ENCODE measurements at places on chromosomes 1 and 21. TPM values are rescaled to one million over a fixed set of nuclear protein-coding genes. Genes with fewer than 3 reads are reported as not detected.
A peak's percentile ranks its signal among the peaks of the same experiment; 100 is the strongest.

DNA sequence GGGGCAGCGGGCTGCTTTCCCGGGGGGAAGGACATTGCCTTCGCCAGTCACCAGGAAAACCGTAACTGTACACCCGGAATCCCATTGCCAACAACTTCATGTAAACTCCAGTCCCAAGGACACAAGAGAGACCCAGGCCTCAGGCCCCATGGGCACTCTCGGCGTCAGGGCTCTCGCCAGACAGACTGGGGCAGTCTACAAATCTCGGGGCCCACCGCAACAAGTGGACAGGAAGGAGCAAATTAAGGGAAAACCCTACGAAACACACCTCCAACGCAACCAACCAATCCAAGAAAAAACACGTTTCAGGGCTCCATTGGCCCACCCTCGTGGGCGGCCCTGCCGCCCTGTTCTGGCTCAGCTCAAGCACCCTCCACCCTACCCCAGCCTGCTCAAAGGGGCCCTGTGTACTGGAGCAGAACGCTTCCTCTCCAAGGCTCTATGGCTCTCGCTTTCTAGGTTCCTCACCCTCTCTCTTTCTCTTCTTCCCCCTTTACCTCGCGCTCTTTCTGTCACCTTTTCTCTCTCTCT is 4.6 kb upstream of the ZNF678 start:
- DNase-seq: no peak

DNA sequence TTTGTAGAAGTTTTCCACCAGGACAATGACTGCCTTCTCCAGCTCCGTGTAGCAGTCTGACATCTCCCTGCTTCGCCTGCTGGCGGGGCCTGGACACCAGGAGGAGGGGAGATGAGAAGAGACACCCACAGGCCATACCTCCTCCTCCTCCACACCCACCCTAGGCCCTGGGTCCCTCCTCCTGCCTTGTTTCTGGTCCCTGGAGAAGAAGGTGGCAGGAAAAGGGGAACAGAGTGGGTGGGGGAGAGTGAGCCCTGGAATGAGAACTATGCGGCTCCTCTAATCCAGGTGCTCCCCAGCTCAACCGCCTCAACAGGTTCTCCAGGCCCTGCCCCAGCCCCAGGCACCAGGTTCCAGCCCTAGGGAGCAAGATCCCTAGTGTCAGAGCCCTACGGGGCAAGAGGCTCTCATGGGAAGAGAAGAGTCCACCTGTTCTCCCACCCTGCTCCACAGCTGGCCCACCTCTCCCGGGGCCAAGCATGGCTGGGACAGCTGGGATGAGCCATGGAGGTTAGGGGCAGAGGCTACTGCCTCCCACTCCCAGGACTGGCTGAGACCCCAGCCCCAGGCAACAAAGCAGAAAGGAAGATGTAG is 4.8 kb downstream of the S100A16 start:
- DNase-seq: no peak

- no peak for DNase-seq
Measured at GRCh38 chr1:107010582-107010981, 45.9 kb upstream of the PRMT6 start.

GRCh38 chr1:10803971-10804820 is 7.8 kb upstream of the CASZ1 start:
- DNase-seq: peak; percentile 59

DNA sequence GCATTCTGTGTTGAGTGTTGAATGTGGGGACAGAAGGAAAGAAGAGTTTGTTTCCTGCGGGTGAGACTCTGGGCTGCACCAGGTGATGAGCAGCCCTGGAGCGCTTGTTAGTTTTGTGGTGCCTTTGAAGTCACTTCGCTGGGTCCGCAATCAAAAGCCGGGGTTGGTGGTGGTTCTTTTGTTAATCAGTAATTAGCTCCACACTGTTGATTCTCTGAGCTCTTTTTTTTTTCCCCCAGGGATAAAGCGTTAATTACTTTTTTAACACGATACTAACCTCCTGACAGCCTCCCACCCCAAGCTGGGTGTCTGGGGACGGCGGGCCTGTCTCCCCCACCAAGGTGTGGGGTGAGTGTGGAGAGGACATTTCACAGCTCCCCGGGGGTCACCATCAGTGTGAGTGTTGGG is 56.6 kb downstream of the AGPAT3 start:
- no peak for DNase-seq

DNA sequence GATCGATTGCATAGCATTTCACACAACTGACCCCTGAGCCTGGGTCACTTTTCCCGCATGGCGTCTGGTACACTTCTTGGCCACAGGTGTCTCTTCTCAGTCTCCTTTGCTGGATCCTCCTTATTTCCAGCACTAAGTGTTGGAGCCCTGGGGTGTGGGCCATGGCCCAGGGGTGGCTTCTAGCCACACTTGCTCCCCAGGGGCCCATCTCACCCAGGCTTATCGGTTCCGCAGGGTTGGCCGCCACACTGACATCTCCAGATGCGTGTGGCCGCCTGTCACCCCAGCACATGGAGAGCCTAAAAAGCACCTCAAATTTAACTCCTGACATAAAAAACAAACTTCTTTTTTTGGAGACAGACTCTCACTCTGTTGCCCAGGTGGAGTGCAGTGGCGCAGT is 2.4 kb downstream of the THAP3 start:
- DNase-seq: peak; percentile 70

- DNase-seq: no peak
Measured at GRCh38 chr1:183080406-183080805, 57.2 kb downstream of the LAMC1 start.

OLFM3 gene
- not detected for total RNA-seq

DNA sequence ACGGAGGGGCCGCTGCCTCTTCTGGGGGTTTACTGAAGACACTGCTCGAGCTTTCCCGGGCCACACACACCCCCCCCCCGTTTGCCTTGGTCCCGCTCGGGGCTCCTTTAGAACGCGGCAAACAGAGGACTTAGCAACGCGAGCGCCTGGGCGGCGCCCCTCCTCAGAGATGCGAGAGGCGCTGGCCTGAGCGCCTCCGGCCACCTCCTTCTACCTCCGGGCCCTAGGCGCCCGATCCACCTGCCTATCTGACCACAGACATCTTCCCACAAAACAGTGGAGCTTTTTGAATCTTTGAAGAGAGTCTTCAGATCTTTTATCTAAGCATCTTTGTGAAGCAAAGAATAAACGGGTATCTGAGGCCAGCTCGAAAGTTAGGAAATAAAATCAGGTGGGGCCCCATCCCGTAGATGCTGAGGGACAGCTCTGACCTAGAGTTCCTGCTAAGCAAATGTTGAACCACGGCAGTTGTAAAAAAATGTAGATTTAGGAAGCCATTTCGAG is 436 bp upstream of the TTLL7 start:
- peak; percentile 58 for DNase-seq

KIAA0319L gene
- total RNA-seq: 91.4 TPM

DNA sequence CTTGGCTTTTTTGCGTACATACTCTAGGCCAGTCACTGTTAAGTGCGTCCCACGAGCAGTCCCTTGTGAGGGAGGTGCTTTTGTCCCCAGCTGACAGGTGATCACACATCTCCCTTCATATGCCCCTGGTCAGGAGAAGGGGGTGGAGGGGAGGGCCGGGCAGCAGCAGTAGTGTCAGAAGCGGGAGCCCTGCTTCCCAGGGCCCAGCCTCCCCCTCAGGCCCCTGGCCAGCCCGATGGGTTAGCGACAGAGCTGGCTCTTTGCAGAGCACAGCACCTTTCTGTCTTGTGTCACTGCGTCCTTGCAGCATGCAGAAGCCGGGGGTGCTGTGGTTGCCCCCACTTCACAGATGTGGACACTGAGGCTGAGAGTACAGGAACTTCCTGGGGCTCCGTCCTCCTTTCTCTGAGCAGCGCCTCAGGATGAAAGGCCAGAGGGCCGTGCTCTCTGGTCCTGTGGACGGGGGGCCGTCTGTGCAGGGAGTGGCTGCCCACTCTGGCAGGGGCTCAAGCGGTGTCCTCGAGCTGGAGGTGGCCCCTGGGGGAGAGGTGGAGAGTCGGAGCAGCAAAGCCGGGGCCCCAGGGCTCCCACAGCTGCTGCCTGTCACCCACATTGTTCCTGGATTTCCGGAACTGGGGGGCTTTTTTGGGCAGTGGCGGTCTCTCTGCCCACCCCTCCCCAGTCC is 5.9 kb downstream of the TMEM201 start:
- DNase-seq: no peak

DNA sequence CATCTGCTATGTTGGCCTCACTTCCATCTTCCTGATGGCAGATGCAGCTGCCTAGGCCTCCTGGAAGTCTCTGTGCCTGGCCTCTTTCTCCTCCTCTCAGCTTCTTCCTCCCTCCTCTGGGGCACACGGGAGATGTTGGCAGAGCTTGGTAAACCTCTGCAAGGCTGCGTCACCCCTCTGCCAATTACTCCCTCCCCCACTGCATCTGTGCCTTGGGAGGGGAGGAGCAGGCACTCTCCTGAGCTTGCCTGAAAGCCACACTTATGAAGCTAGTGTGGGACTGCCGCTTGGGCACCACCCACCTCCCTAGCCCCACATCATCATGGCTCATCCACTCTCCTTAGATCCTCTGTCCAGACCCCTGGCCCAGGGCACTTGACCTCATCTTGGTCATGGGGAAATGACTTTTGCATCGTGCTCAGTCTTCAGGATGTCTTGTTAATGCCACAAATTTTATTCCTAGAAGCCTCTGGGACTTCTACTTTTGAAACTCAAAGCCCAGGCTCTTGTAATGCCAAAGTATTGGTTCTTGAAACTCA is 7.3 kb upstream of the TMEM51 start:
- no peak for DNase-seq

ERRFI1 gene
- 60.8 TPM for total RNA-seq

USH2A gene
- total RNA-seq: not detected

DNA sequence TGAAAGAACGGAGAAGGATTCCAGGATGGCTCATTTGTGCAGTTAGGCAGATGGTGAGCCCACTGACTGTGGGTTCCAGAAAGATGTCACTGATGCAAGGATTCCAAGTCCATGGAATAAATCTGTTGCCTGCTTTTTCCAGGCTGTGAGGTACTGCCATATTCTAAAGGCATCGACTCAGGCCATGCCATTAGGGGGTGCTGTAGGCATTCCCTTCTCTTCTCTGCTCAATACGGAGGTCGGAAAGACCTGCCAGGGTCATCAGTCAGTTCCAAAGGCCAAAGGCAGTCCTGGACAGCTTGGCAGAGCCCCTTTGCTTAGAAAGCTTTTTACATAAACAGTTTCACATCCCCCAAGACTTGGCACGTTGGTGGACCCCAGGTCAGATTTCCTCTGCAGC is 31.7 kb upstream of the TMEM125 start:
- peak; percentile 65 for DNase-seq

C1orf185 gene
- total RNA-seq: not detected

- DNase-seq: no peak
Measured at GRCh38 chr1:46342084-46342656, 1.6 kb downstream of the NSUN4 start.

RHCE gene
- 0.64 TPM for total RNA-seq

DNA sequence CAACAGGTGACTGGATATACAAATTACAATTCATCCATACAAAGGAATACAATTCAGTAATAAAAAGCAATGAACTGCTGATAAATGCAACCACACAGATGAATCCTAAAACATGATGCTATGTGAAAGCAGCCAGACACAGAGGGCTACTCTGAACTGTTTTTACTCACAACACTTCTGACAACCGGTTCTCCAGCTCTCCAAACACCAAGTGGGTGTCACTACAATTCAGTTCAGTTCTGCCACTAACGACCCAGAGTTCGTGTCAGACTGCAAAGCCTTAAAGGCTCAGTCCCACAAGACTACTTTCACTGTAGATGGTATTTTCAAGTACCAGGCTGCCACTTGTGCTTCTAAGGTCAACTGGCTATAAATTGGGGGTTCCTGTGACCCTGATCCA is 119.4 kb downstream of the SLC16A1 start:
- no peak for DNase-seq

SH2D1B gene
- 0.68 TPM for total RNA-seq

CASQ2 gene
- 0.32 TPM for total RNA-seq

- peak; percentile 85 for DNase-seq
Measured at GRCh38 chr1:235079443-235080296, 49.0 kb downstream of the TOMM20 start.

GRCh38 chr1:83905315-83905907 is 93.5 kb downstream of the TTLL7 start:
- DNase-seq: no peak

DNA sequence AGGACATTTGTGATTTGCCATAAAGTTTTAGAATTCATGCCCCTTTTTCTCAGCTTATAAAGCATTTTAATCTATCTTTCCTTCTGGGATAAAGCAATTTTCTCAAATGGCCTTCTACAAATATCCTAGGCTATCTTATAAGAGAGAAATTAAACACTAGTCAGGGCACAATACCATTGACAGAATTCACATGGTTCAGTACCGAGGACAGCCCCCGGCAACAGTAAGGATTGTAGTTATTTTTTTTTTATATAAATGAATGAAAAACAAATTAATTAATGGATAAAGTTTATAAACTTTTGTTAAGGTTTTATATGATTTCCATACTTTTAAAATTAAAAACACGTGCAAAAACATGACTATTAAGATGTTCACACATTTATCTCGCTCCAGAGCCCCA is 6.9 kb upstream of the KRTAP20-2 start:
- no peak for DNase-seq

COL11A1 gene
- 4.4 TPM for total RNA-seq

DNA sequence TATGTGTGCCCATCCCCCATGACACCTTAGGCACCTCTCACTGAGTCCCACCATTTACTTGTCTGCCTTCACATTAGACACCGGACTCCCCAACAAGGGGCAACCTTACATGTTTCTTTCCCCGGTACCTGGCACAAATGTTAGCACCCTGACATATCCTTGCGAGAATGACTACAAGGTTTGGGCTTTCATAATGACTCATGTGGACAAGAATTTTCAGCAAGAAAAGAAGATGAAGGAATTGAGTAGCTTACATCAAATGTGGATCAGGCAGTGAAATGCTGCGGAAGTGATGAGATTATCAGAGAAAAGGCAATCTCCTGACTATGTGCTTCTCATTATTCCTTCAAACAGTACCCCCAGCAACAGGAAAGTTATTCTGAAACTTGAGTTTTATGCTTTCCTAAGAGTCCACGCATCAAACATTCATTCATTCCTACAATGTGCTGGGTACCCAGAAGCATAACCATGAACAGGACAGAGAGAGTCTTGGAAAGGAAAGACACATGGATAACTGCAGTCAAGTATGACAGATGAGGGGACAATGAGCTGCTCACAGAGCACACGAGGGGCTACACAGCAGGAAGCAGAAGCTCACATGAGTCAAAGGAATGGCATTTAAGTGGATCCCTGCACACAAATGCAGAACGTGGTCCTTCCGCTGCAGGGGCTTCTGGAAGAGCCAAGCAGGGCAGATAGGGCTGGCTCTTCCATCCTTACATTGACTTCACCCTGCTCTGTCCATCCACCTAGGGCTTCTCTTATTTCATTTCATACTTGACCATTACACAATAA is 112.1 kb downstream of the PCNX2 start:
- no peak for DNase-seq

GRCh38 chr1:226722240-226722900 is 16.7 kb downstream of the ITPKB start:
- DNase-seq: peak; percentile 34

GRCh38 chr1:224252479-224252878 is 69.4 kb downstream of the DEGS1 start:
- DNase-seq: no peak

ADAMTS1 gene
- total RNA-seq: 54.2 TPM

GRCh38 chr1:187689129-187689528 is 860.4 kb downstream of the PLA2G4A start:
- no peak for DNase-seq
